ENCODE measurements at places on chromosomes 1 and 21. TPM values are rescaled to one million over a fixed set of nuclear protein-coding genes. Genes with fewer than 3 reads are reported as not detected.

RSPO1 gene
- not detected for total RNA-seq

DNA sequence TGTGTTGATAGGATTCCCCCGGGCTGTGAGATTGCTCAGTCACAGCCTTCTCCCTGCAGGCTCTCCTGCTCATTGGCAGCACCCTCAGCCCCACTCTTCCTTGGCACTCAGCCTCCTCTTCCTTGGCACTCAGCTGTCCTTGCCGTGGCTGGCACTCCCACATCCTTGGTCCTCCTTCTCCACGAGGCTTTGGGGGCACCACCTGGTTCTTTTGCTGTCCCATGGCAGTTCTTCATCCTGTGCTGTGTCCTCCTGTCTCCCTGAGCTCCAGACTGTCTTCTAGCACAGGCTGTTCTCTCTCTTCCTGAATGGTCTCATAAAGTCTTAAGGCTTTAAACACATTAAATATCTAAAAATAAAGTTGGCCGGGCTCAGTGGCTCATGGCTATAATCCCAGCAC lies 27.0 kb downstream of the PKNOX1 start:
- DNase-seq = no peak

CHIT1 gene
- total RNA-seq = not detected

DNA sequence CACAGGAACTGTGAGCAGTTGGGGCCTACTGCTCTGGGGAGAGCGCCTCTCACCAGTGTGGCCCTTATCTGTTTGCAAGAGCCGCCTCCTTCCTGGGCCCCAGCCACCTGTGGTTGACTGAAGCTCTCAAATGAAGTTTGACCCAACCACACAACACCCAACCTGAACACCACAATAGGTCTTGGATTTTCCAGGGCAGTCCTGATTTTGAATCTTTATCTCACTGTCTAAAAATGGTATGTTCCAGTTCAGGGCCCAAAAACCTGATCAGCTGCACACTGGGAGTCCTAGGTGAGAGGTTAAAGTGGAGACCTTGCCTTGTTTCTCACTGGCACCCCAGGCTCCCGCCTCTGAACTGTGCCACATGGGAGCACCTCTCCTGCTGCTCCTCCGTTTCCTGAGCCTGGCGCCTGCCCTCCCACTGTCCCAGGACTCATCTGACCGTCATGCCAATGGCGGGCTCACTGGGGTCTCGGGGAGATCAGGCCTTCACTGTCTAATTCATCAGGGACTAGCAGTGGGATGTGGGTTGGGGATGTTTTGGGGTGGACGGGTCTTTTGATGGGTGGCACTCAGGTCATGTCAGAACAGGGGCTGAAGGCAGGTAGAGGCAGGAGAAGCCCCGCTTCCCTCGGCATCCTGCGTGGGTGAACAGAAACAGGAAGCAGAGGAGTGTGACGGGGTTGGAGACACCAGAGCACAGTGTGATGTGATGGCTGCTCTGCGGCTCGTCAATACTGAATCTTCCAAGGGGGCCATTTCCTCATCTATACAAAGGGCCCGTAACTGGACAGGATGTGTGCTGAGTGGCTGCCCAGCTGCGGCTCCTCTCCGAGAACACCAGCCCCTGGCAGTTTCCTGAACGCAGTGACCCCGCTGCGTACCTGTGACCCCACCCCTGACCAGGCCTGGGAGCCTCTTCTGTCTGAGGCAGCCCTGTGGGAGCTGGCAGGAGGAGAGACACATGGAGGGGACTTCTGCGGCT lies 59.6 kb upstream of the ITPKB start:
- no peak for DNase-seq

- DNase-seq = no peak
Measured at GRCh38 chr1:223231011-223231572, 88.0 kb upstream of the TLR5 start.

GRCh38 chr1:223000632-223001031 lies 142.4 kb downstream of the TLR5 start:
- DNase-seq = no peak

DNA sequence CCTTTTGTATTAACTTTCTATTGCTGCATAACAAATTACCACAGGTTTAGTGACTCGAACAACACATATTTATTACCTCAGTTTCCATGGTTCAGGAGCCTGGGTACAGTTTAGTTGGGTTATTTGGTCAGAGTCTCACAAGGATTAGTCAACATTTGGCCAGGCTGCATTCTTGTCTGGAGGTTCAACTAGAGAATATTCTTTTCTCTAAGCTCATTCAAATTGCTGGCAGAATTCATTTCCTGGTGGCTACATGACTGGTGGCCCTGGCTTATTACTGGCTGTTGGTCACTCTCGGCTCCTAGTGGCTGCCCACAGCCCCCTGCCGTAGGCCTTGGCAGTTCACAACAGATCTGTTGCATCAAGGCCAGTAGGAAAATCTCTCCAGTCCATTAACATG lies 81.1 kb upstream of the ADAR start:
- DNase-seq = no peak

- DNase-seq = no peak
Measured at GRCh38 chr1:50488356-50488755, 65.1 kb upstream of the DMRTA2 start.

- DNase-seq = no peak
Measured at GRCh38 chr1:62362926-62363325, 43.7 kb upstream of the KANK4 start.

ADORA3 gene
- 3.1 TPM for total RNA-seq

GRCh38 chr1:151311589-151312331 lies 15.5 kb downstream of the PI4KB start:
- peak; percentile 50 for DNase-seq

GRCh38 chr1:74790453-74790852 lies 57.5 kb downstream of the TYW3 start:
- DNase-seq = no peak

- DNase-seq = no peak
Measured at GRCh38 chr1:107277022-107277421, 136.2 kb downstream of the NTNG1 start.

TNNI3K gene
- 89.7 TPM for total RNA-seq

LCE1A gene
- total RNA-seq = not detected
